Activated naive CD8-positive, alpha-beta T cell treated with anti-CD3 and anti-CD28 coated beads for 36 hours (primary cell): ENCODE measurements at places on chromosomes 2 and 18.

GRCh38 chr2:179622112-179622511 lies 239.3 kb downstream of the ZNF385B start:
- no peak for DNase-seq

GRCh38 chr2:174878537-174879147 lies 114.4 kb upstream of the CHRNA1 start:
- DNase-seq = no peak

DNA sequence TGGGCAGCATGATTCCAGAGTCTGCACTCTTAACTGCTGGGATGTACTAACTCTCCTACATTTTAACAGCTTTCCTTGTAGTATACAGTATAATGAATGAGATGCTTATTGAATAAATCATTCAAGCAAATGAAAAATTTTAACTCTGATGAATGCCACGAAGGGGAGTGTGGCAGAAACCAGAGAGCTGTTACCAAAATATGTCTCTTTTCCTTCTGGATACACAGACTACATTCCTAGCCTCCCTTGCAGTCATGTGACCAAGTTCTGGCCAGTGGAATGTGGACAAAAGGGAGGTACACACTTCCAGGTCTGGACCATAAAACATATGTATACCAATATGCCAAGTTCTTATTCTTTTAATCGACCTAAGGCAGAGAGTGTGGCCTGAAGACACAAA lies 1.7 kb upstream of the EML4 start:
- DNase-seq = no peak

DNA sequence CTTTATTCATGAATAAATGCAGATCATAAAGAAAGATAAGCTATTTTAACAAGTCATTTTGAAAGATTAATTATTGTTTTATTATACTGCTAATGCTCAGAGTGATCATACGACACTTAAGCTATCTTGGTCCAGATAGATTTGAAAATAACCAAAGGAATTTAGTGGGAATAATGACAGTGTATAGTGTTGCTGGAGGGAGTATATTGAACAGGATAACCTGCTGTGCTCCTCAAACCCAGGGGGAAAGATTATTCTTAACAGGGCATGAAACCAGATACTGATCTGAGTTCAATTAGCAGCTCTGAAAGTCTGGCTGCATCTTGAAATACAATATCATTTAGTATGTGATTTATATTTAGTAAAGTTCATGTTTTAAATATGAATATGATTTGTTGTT lies 216.3 kb upstream of the ITGA4 start:
- no peak for DNase-seq

- DNase-seq = no peak
Observed at GRCh38 chr2:168639441-168639898, 163.0 kb upstream of the NOSTRIN start.

- DNase-seq = no peak
Observed at GRCh38 chr18:23772327-23773024, 83.2 kb downstream of the LAMA3 start.

- DNase-seq = no peak
Observed at GRCh38 chr2:33238111-33238510, 238.3 kb upstream of the RASGRP3 start.

DNA sequence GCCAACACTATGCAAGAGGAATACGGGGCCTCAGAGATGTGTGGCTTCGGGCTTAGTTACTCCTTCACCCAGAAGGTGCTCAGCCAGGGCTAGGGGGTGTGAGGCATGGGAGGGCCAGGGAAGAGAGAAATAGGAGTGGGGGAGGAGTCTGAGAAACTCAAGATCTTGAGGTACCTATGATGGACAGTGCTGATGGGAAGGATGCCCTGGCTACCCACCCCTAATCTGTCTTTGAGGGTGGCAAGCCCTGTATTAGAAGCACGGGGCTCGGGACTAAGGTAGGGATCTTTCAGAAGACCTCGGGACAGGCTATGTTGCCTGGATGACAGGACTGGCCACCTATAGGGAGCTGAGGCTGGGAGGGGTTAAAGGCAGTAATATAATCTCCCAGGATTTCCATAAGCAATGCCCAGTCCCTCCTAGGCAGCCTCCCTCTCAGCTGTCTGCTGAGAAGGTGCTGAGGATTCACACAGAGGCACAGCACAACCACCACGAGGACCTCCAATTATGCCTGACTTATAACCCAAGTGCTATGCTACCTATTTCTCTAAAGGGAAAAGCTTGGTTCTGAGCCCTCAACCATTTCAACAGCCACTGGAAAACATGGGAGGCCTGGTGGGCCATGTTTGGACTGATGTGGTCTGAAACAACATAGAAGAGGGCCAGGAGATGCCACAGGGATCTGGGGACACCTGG lies 23.3 kb downstream of the MTHFD2 start:
- no peak for DNase-seq
